ENCODE measurements at places on chromosomes 5 and 9.

DNA sequence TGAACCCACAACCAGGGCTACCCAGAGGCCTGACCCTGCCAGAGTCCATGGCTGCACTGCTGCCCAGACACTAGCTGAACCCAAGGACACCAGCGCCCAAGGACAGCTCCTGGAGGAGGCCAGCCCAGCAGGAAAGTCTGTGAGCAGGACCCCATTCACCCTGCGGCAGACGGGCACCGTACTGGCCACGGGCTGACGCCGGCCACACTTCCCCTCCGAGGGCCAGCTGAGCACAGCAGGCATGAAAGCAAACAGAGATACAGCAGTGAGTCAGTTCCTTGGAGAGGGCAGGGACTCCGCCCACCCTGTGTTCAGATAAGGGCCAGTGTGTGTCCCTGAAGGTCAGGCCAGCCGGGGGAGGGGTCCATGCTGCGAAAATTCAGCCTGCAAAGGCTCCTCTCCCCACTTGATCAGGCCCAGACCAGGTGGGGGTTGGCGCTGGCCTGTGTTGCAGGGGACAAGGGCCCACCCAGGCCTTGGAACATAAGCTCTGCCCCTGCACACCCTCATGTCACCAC, 3.2 kb downstream of the RNF208 start:
- no peak for DNase-seq

GRCh38 chr5:57889558-57889957, 406.9 kb upstream of the ACTBL2 start:
- no peak for DNase-seq

GRCh38 chr9:129801504-129801903, 1.5 kb upstream of the TOR1B start:
- DNase-seq = no peak

- peak; percentile 95 for DNase-seq
Observed at GRCh38 chr5:399296-400281, 43.4 kb upstream of the EXOC3 start.

- DNase-seq = no peak
Observed at GRCh38 chr5:114174837-114175236, 187.0 kb upstream of the KCNN2 start.

DNA sequence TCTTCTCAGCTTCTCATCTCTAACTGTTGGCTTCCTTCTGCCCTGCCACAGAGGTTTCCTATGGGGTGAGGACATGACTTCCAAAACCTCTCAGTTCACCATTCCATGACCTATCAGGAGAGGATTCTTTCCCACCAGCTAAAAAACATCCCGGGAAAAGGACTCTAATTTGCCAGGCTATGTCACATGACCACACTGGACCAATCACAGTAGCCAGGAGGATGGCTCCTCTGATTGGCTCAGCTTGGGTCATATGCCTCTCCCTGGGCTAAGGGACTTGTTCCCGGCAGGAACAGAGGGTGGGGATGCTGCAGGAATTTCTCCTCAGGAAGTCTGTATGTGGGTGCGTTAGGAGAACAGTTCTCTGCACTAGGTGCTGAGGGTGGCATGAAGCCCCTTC, 40.3 kb upstream of the XPA start:
- no peak for DNase-seq

- DNase-seq = peak; percentile 51
Observed at GRCh38 chr5:133696006-133696584, 83.8 kb upstream of the FSTL4 start.
